ENCODE measurements at places on chromosomes 6 and 20.

DNA sequence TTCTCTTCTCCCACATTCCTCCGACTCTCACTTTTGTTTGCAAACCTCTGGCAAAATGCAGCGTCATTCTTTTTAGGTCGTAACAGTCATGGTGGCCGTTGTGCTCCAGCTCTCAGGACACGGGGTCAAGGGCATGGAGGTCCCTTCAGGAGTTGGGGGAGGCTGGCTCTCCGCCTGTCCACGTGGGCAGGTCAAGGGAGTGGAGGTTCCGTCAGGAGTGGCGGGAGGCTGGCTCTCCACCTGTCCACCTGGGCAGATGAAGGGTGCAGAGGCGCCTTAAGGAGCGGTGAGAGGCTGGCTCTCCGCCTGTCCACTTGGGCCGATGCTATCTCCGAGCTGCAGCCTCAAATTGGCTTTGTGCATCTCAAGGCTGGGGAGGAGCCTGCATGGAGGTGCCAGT, 98.0 kb downstream of the ERMARD start:
- no peak for DNase-seq

GRCh38 chr6:63897459-63897858, 261.9 kb downstream of the PHF3 start:
- DNase-seq, result no peak

DNA sequence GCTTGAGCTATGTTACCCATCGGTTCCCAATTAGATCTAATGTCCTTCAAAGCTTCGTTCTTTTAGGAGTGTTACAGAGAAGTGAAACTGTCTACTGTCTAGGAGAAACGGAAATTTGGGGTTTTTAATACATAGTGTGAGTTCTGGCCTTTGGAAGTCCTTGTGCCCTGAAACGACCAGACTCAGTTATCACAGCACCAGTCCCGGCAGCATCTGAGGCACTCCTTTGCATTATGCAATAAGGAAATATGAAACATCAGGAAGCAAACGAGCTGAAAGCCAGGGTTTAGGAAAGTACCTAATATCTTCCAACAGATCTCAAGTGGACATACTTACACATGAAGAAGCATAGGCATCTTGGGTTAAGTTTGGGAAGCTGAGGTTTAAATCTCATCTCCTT, 61.8 kb upstream of the ADGRF1 start:
- DNase-seq, result no peak

DNA sequence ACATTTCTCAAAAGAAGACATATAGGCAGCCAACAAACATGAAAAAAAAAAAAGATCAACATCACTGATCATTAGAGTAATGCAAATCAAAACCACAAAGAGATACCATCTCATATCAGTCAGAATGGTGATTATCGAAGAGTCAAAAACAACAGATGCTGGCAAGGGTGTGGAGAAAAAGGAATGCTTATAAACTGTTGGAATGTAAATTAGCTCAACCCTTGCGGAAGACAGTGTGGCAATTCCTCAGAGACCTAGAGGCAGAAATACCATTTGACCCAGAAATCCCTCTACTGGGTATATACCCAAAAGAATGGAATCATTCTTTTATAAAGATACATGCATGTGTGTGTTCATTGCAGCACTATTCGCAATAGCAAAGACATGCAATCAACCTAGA, 303.8 kb upstream of the THEMIS start:
- DNase-seq, result no peak

- DNase-seq, result peak; percentile 86
Observed at GRCh38 chr20:62979876-62980373, 26.8 kb downstream of the BHLHE23 start.

DNA sequence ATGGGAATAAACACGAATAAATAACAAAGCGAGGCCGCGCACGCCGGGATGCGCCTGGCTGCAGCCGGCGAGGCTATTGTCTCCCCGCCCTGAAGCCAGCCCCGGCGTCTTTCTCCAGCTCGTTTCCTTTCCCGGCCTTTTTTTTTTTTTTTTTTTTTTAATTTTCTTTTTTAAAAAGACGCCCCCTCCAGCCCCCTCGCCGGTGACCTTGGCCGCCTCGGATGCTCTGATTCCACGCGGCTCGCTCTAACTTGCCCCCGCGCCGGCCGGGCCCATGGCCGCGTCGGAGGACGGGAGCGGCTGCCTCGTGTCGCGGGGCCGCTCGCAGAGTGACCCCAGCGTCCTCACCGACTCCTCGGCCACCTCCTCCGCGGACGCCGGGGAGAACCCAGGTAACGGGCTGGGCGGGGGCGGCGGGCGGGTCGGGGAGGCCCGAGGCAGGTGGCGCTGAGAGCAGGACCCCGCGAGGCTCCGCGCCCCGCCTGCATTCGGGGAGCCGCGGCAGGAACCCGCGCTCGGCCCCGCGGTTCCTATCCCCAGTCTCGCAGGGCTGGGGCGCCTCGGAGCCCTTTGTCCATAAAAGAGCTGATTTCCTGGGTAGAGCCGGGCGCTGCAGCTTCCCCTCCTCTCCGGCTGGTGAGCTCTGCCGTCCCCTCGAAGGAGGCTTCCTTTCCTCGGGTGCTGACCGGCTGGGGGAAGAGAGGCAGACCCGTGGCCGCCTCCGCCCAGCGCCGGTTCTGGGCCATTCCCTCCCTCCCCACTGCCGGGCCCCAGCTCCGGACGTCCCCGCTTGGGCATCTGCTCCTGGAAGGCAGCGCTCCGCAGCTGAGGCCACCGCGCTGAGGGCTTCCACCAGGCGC, 631 bp downstream of the PHACTR3 start:
- DNase-seq, result peak; percentile 88

DNA sequence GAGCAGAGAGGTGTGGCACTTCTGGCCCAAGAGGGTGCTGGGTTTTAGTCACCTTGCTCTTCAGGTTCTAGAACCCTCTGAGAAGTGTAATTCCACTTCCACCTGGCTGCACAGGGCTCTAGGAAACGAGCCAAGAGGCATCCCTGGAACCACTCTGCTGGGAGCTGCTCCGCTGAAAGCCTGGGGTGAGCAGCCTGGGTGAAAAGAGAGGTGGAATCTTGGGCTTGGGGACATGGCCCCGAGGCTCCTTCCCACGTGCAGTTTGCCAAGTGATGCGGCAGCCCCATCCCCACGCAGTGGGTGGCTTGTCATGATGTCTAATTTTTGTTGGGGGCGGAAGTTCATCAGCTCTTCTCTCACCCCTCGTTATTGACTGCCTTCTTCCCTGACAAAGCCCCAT, 32.8 kb downstream of the PPP1R16B start:
- no peak for DNase-seq

DNA sequence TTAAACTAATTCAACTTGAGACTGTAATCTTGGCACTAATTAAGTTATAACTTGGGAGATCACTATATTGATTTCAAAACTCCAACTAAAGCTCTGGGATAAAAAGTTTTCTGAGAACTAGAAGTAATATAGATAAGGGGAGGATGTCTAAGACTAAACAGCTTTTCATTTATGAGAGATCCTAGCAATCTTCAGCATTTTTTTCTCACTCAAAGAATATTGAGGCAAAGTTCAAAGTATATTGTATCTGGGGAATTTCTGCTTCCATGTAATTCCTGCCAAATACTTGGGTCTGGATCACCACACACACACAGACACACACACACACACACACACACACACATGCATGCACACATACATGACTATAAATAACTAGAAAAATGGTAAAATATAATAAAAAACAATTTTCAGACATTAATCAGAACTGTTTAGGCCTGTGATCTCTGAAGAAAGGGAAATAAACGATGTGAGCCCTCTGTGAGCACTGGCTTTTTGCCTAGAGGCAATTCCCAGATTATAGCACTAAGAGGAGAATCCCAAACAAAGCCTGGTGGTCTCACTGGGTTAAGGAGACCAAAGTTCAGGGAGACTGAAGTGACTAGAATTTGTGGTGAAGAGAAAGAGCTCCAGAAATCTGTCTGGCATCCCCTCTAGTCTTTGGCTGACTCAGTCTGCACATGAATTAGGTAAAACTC, 92.8 kb downstream of the ADAT2 start:
- DNase-seq, result no peak

GRCh38 chr20:6942266-6942665, 174.8 kb downstream of the BMP2 start:
- DNase-seq, result no peak

- DNase-seq, result peak; percentile 38
Observed at GRCh38 chr6:52598123-52598823, 21.4 kb upstream of the TRAM2 start.

GRCh38 chr6:90226257-90226656, 70.4 kb downstream of the BACH2 start:
- no peak for DNase-seq

DNA sequence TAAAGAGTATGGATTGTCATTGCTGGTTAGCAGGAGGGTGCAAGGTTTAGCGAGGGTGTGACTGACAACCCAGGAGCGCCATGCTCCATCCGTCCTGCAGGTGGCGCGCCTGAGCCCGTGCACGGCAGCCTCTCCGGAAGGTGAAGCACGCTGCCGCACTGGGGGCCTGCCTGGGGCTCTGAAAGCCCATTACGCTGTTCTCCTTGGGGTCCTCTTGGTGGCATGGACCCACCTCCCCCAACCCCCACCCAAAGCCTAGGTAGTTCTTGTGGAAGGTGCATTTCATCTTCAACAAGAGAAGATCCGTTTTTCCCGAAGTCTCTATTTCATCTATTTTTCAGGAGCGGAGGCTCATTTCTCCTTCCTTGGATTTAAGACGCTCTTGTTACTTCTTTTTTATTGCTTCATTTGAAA, 197.4 kb upstream of the KCNG1 start:
- DNase-seq, result no peak

GRCh38 chr6:71967436-71967835, 81.1 kb downstream of the RIMS1 start:
- DNase-seq, result no peak

DNA sequence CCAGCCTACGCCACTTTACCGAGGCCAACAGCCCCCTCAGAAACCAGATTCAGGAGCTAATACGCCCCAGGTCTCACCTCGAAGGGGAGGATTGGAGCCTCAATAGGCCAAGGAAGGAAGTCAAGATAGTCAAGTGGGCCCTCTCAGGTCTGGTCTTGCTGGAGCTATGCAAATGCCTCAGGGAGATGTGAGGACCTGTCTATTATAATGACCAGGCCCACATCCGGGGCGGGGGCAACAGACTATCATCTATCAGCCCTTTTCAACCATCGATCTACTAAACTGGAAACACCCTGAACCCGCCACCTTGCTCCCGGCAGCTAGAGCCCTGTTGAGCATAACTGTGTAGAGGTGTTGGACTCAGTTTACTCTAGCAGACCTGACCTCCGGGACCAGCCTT, 12.7 kb upstream of the GSTA3 start:
- DNase-seq, result no peak

DNA sequence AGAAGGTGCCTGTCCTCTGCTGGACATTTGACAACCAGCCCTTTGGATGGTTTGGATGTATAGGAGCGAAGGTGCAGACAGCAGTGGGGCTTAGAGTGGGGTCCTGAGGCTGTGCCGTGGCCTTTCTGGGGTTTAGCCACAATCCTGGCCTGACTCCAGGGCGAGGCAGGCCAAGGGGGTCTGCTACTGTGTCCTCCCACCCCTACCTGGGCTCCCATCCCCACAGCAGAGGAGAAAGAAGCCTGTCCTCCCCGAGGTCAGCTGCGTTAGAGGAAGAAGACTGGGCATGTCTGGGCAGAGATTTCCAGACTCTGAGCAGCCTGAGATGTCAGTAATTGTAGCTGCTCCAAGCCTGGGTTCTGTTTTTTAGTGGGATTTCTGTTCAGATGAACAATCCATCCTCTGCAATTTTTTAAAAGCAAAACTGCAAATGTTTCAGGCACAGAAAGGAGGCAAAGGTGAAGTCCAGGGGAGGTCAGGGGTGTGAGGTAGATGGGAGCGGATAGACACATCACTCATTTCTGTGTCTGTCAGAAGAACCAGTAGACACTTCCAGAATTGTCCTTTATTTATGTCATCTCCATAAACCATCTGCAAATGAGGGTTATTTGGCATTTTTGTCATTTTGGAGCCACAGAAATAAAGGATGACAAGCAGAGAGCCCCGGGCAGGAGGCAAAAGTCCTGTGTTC, 1.3 kb upstream of the CDKN1A start:
- no peak for DNase-seq

DNA sequence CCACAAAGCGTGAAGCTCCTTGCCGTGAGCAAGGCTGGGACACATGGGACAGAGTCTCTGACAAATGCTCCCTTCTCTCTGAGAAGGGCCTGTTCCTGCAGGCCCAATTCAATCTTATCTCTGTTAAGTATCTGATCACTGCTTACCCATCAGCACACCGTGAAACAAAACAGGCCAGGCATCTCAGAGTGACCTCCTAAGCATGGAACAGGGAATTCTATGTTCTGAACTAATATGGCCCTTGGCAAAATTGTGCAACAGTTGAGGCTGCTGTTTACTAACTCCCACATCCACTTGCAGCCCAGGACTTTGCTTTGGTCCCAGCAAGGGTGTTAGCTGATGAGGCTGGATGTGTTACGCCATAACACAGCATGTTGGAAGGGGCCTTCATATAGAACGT, 79.2 kb downstream of the GCLC start:
- no peak for DNase-seq

DNA sequence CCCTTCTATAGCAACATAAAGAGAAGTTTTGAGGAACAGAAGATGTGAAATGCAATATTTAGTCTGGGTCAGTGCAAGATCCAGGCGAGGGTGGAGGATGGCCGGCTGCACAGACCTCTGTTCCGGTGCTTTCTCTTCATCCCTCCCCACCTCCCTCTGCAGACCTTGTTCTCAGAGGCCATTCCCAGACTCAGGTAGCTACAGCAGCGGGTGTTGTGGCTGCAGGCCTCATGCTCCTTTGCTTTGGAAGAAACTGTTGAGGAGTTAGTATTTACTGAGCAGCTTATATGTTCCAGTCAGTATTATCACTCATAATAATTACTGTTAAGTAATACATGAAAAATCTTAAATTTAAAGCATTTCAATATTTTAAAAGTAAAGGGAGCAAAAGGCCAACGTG, 1.7 kb downstream of the BTN3A3 start:
- DNase-seq, result no peak

DNA sequence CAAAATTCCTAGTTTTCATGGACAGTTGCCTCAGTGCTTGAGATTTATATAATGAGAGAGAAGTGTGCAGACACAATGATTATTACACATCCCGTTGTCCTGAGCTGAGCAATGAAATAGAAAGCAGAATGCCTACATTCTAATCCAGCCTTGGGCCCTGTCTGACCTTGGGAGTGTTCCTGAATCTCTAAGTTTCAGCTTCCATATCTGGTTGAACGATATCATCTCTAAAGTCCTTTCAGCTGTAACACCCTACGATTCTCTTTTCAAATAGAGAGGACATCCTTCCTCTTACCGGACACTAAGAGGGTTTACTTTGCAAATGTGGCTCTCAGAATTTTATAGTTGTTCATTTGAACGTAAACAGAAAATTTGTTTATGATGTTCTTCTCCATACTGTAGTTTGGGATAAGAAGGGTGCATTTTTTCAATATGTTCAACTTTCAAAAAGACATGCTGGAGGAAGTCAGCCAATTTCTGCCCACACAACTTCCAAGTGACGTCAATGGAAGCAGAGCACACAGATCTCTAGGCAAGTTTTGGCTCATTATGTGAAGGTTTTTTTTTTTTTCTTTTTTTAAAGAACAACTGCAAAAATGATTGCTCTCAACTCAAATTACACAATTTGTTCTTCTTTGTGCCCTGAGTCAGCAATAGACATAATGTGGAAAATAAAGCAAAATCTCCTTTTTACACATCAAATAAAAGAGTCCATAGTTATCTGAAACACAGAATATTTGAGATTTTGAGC, 50.4 kb downstream of the PDE7B start:
- DNase-seq, result no peak

GRCh38 chr6:71408787-71409723, 120.4 kb downstream of the OGFRL1 start:
- DNase-seq, result no peak

GRCh38 chr6:4607793-4608192, 168.4 kb upstream of the CDYL start:
- no peak for DNase-seq

GRCh38 chr6:125415913-125416312, 114.1 kb upstream of the HDDC2 start:
- no peak for DNase-seq

GRCh38 chr6:26104457-26105108, 17.4 kb downstream of the HFE start:
- peak; percentile 44 for DNase-seq
